ENCODE measurements at places on chromosomes 2 and 18.

DNA sequence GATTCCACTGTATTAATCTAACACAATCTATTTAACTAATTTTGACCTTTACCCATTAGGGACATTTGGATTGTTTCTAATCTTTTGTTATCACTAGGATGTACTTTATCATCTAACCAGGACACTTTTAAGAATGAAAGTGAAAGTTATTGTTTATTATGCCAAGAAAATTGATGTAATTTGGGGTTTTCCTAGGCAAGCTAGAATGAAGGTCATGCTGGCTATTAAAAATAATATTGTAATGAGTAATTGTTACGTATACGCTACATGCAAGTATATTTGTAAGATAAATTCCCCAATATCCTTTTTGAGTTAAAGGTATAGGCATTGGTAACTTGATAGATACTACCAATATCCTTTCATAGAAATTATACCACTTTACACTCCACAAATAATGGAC is 74.6 kb downstream of the COL5A2 start:
- no peak for DNase-seq

- no peak for DNase-seq
Observed at GRCh38 chr18:79199691-79200374, 130.6 kb downstream of the ATP9B start.

GRCh38 chr2:86290596-86291327 is 46.7 kb downstream of the REEP1 start:
- no peak for DNase-seq

DNA sequence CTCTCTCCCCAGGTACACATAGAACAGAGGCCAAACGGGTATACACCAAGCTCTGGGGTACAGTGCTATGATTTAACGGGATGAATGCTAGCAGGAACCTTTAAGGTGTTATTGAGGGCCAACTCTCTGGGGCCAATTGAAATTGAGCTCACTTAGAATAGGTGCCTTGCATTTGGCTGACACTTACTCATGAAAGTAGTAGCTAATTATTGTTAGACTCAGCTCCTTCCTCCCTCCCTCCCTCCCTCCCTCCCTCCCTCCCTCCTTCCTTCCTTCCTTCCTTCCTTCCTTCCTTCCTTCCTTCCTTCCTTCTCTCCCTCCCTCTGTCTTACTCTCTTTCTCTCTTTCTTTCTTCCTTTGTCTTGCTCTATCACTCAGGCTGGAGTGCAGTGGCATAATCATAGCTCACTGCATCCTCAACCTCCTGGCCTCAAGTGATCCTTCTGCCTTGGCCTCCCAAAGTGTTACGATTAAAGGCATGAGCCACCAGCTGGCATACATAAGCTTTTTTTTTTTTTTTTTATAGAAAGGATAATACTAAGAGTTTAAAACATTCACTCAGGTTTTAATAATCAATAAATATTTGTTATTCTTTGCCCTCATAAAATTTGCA is 95.7 kb downstream of the TTC27 start:
- no peak for DNase-seq

DNA sequence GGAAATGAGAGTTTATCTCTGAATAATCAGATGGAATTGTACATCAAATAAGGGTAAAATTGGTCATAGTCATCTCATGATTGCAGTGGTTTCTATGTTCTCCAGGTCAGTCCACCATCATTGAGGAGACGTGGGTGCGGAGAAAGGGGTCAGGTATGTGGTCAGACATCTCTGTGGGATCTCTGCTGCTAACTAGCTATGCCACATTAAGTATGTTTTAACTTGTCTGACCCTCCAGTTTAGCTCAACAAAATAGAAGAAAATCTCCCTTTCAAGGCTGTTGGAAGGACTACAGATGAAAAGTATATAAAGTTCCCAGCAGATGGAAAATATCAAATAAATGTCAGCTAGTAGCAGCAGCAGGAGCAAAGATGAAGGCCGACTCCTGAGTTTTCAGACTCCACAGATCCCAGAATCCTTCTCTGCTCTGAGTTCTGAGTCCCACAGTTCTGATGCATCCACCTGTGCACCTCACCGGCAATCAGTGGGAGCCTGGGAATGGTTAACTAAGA is 106.6 kb upstream of the CYP1B1 start:
- DNase-seq: no peak

GRCh38 chr2:39027421-39027820 is 93.4 kb downstream of the SOS1 start:
- no peak for DNase-seq

DNA sequence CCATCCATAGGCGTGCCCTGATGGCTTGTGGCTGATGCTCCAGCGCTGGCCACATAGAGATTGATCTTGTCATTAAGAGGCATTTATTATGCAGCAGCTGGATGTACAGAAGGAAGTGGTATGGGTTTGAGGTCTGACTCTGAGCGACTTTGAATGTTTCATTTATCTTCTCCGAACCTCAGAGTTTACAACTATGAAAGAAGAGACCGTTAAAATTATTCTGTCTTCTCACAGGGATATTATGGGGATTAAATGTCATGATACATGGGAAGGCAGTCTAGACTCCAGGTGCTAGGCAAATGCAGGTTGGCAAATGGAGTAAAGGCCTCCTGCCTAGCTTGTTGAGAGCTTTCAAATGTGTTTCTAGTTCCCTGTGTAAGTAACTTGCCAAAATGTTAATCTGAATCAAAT is 30.3 kb downstream of the MOGAT1 start:
- DNase-seq: no peak

GRCh38 chr2:206198677-206199076 is 39.0 kb downstream of the EEF1B2 start:
- DNase-seq: no peak

- no peak for DNase-seq
Observed at GRCh38 chr2:75586971-75587370, 26.2 kb upstream of the EVA1A start.

DNA sequence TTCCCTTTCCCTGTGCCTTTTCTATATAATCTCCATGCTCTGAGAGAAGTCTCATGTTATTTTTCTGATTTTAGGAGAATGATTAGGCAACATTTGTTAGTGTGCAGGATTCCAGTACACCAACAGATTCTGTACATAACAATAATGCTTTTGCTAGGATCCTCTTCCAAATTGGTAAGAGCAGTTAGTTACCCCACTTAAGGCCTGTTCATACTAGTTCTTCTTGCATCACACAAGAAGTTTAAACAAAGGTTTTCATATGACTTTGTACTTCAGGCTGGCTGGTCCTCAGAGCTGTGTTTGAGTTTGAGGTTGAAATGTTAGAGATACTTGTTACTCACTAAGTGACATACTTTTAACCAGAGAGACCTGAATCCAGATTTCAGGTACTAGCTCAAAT is 686.9 kb upstream of the NRXN1 start:
- DNase-seq: no peak

DNA sequence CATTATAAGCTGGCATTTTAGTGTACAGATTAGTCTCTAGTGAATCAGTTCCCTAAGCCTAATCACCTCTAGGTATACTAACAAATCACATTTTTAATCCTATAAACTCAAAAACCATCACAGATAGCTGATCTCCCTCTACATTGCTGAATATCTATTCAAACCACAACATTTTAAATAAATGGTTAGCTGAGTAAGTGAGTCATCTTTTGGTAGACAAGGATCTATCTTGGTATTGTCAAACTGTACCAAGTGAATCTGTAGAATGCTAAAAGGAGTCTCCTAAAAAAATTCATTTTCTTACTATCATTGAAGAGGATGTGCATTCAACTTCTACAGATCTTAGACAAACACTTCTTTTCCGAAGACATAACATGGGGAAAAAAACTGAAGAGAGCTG is 40.7 kb downstream of the INO80D start:
- DNase-seq: no peak

GRCh38 chr18:65751155-65752085 is 608 bp downstream of the CDH7 start:
- DNase-seq: peak; percentile 62

DNA sequence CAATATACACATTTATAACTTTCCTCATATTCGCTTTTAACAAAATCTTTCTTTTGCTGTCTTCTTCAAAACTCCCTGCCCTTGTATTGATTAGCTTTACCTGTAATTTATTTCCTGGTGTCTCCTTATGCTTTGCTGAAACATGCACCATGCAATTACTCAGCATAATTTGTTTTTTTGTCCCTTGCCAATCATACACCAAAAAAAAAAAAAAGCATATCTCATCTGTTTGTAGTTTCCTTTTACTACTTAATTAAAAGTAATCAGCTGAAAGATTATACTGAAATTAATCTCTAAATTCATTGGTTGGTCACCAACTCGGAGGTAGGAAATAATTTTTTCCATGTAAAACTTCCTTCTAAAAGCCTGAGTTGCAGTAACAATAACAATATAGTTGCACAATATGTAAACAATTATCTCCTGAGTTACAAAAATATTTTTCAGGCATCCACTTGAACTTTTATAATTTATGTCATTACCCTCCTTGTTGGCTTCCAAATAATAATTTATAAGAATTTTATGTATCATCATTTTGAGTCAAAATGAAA is 53.0 kb upstream of the ROCK1 start:
- DNase-seq: no peak

- no peak for DNase-seq
Observed at GRCh38 chr2:75088791-75089190, 110.5 kb downstream of the TACR1 start.

- DNase-seq: no peak
Observed at GRCh38 chr2:9644021-9644420, 13.2 kb upstream of the YWHAQ start.

DNA sequence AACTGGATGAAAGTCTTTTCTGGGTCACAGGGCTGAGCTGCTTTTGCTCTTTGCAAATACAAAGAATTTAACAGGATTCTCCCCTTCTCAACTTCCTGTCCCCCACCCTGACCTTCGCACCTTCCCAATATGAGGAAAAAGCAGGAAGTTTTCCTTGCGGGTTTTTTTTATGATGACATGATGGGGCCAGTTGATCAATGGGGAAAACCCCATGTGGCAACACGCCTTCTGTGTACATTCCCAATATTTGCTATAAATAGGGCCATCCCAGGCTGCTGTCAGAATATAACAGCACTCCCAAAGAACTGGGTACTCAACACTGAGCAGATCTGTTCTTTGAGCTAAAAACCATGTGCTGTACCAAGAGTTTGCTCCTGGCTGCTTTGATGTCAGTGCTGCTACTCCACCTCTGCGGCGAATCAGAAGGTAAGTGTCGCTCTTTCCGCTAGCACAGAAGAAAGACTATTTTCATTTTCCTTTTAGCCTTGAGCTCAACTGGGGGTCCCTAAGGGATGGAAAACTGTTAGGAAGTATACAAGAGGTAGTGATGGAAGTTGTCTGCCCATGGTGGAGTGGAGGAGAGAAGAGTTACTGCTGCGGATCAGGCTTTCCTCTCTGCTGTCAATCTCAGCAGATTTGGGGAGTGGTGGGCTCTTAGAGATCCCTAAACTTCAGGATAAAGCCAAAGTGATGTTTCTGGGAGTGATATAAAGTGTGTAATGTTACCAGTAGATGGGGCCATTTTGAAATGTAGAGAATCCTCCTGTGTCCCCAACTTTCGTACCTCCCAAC is at the start of gene CCL20:
Gene CCL20 (plus strand): TSS at position 281 of the 792 bp plus-strand sequence. CDS start 70 bp downstream, at position 351.
- DNase-seq: no peak

- no peak for DNase-seq
Observed at GRCh38 chr2:82998781-82999180, 1460.3 kb downstream of the SUCLG1 start.

- DNase-seq: no peak
Observed at GRCh38 chr2:224723586-224724217, 7.5 kb upstream of the CCDC195 start.

DNA sequence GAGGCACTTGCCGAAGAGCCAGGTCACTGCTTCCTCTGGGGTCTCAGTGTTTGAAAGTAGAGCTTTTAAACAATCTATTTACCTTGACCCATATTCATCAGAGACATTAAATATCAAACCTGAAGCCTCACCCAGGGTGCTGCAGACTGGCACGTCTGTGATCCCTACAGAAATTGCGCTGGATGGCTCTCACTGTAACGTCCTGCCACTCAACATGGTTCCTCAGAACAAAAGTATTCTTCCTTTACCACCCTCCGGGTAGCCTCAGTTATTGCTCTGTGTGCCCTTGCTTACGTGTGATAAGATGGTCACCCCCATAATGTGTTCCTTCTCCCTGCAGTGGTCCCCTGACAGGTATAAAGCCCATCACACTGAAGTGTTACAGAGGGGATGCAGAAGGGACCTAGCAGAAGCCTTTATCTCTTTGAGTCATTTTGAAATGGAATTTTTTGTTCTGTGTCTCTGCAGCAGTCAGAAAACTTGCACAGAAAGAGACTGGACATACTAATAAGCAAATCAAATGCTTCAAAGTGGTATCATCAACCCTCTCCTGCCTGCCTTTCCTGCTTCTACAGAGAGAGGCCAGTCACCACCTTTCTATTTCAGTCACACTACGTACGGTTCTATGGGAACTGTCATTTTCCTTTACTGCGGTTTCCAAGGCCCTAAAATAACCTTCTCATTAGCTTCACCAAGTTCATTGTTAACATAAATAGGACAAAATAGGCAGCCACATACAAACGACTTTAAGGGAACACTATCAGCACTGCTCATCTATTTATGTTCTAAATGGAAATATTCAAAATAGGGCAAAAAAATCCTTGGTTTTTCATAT is 86.8 kb downstream of the METTL8 start:
- DNase-seq: no peak

DNA sequence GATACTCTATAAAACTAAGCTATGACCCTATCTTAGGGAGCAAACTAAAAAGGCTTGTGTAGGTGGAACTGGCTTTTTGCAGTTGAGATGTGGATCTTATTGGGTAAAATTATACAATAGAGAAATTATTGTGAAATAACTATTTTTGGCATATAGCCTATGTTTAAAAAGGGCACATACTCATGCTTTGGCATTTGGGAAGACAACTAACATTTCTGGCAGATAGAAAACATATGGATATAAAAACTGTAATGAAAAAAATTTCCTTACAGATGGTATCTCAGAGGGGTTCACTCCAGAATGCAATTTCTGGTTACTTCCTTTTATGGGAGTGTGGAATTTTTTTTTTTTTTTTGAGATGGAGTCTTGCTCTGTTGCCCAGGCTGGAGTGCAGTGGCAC is 120.1 kb upstream of the CCDC195 start:
- DNase-seq: no peak

- DNase-seq: no peak
Observed at GRCh38 chr2:112047537-112048235, 7.4 kb upstream of the TMEM87B start.

DNA sequence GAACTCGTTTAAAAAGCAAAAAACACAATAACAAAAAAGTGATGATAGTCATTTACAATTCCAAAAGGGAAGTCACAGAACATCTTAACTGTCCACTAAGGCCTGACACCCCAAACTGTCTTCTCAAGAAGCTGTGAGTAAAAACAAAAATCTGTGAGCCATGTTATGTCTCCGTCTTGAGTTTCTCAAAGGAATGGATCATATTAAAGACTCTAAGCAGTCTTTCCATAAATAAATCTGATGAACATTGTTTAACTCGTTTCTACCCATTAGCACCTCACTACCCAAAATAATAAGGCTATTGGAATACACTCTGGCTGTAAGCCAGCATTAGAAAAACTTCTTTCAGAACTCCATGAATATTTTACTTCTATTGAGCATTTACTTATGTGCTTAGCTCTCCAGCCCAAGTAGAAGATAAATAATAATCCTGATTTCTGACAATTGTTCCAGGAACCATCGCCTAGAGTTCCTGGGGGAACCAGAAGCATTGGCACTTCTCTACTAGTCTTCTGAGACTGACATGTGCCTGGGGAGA is 396.0 kb downstream of the STK39 start:
- no peak for DNase-seq

- DNase-seq: no peak
Observed at GRCh38 chr2:122080316-122080715, 324.9 kb downstream of the TSN start.

All from dorsolateral prefrontal cortex (tissue), 122 donors.